Panc1 (cell line): ENCODE measurements at places on chromosomes 3 and 15. TPM values are rescaled to one million over a fixed set of nuclear protein-coding genes. Genes with fewer than 3 reads are reported as not detected.

GRCh38 chr3:66400411-66401156, 100.2 kb downstream of the LRIG1 start:
- DNase-seq = no peak
- H3K36me3 ChIP-seq = no peaks in the 10 kb centered on the region
- no peaks in the 10 kb centered on the region for H3K27me3 ChIP-seq
- no peaks in the 10 kb centered on the region for H3K4me1 ChIP-seq

- H3K4me1 ChIP-seq = no peaks in the 10 kb centered on the region
- DNase-seq = no peak
- H3K27me3 ChIP-seq = no peaks in the 10 kb centered on the region
- H3K27ac ChIP-seq = no peak overlapping the region
- H3K36me3 ChIP-seq = no peaks in the 10 kb centered on the region
Observed at GRCh38 chr15:35583863-35584528, 38.0 kb upstream of the DPH6 start.

- H3K4me3 ChIP-seq = no peak overlapping the region
- no peaks in the 10 kb centered on the region for H3K27me3 ChIP-seq
- DNase-seq = no peak
- H3K27ac ChIP-seq = no peak overlapping the region
- no peaks in the 10 kb centered on the region for H3K36me3 ChIP-seq
- no peaks in the 10 kb centered on the region for H3K4me1 ChIP-seq
Observed at GRCh38 chr3:45950686-45951600, 7.7 kb downstream of the CXCR6 start.

DNA sequence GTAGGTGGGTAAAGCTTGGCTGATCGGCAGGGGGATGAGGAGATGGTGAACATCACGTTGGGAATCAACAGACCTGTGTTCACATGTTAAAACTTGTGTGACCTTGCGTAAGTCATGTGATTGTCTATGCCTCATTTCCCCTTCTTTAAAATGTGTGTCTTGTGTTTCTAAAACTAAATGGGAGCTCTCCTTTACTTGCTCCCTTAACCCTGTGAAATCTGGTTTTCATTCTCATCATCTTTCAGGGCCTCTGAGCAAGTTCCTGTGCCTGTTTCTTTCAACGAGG, 29.7 kb upstream of the IREB2 start:
- no peak overlapping the region for H3K27ac ChIP-seq
- H3K4me3 ChIP-seq = no peak overlapping the region
- H3K36me3 ChIP-seq = no peaks in the 10 kb centered on the region
- DNase-seq = no peak

GRCh38 chr15:36218322-36218721, 361.1 kb upstream of the CDIN1 start:
- no peak for DNase-seq
- H3K36me3 ChIP-seq = no peaks in the 10 kb centered on the region

DNA sequence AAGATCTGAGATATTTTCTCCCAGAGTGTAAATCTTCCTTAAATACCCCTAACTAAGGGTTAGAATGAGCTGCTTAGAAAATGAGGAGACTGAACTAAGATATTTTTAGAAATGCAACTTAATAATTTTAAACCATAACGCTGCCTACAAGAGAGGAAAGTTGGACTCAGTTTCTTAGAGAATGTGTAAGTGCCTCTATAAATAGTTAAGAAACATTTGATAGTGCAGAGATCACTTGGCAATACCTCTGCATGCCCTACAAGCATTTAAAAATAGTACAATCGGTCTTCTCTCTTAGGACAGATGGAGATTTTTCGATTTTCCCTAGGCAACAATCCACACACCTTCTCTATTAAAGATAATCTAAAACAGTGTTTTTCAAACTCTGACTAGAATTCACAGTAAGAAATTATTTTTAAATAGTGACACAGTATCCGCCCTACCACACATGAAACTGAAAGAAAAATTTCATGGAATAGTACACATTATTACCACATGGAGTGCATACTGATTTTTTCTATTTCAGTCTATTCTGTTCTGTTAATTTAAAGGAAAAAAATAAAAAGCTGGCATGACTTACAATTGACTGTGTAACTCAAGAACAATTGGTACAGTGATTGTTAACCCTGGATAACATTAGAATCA, 83.2 kb downstream of the GADL1 start:
- H3K4me3 ChIP-seq = no peak overlapping the region
- no peak for DNase-seq
- H3K27me3 ChIP-seq = no peaks in the 10 kb centered on the region
- H3K27ac ChIP-seq = no peak overlapping the region

- no peaks in the 10 kb centered on the region for H3K4me1 ChIP-seq
- H3K27me3 ChIP-seq = no peaks in the 10 kb centered on the region
- no peak for DNase-seq
- H3K36me3 ChIP-seq = no peaks in the 10 kb centered on the region
- H3K27ac ChIP-seq = no peak overlapping the region
- no peak overlapping the region for H3K4me3 ChIP-seq
Observed at GRCh38 chr3:53067567-53067966, 21.7 kb upstream of the SFMBT1 start.

KBTBD8 gene
- 0.98 TPM for total RNA-seq

OTOL1 gene
- total RNA-seq = not detected

IL12A gene
- not detected for total RNA-seq

SYNPR gene
- not detected for total RNA-seq

GXYLT2 gene
- total RNA-seq = 6.1 TPM

C3orf22 gene
- not detected for total RNA-seq

SLC27A2 gene
- total RNA-seq = 0.18 TPM
